ENCODE measurements at places on chromosomes 1 and 21. TPM values are rescaled to one million over a fixed set of nuclear protein-coding genes. Genes with fewer than 3 reads are reported as not detected.

GRCh38 chr1:47756006-47756405 lies 241.2 kb downstream of the TRABD2B start:
- H3K27ac ChIP-seq = no peak overlapping the region
- no peak overlapping the region for H3K4me3 ChIP-seq
- no peaks in the 10 kb centered on the region for H3K36me3 ChIP-seq

DNA sequence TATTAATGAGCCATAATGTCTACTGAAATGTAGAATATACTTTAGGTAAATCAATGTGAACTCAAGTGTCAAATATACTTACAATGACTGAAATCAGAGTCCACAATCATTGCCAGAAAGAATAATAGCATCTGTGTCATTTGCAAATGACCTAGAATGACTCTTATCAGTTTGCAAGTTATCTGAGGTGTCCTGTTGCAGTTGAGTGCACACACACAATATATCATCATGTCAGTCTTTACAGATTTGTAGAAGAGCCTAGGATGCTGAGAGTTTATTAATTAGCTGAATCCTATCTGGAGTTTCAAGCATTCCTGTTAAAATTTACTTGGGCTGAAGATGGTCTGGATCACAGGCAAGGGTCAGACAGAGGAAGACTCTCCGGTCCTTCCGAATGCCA lies 324.0 kb upstream of the GREM2 start:
- no peaks in the 10 kb centered on the region for H3K4me1 ChIP-seq
- no peak for DNase-seq
- no peak overlapping the region for H3K27ac ChIP-seq
- no peaks in the 10 kb centered on the region for H3K36me3 ChIP-seq
- H3K27me3 ChIP-seq = no peaks in the 10 kb centered on the region

SYCP1 gene
- total RNA-seq = not detected

DNA sequence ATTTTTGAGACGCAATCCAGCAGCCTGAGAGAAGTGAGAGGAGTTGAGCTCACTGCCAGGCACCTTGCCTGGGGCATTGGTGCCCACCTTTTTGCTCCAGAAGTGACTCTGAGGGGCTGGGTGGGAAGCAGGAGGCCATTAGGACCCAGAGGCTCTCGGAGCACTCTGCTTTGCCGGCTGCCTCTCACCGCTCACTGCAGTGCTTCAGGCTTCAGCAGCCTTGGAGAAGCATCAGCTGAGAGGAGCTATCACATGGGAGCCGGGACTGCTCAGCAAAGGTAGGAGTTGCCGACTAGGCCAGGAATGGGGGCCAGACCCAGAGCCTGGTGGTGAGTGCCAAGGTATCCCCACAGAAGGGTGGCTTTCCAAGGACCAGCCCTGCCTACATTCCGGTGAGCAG lies at the start of gene GPR61:
GPR61 (plus strand) TSS at position 197 of the 400 bp plus-strand sequence. CDS start 3,151 bp downstream, outside the sequence.
- no peak for DNase-seq
- no peaks in the 10 kb centered on the region for H3K4me1 ChIP-seq
- H3K27me3 ChIP-seq = no peaks in the 10 kb centered on the region
- no peak within 1 kb of the TSS for H3K4me3 ChIP-seq
- no peaks in the 10 kb centered on the region for H3K36me3 ChIP-seq

GRCh38 chr1:152505083-152505482 lies 5.5 kb upstream of the LCE5A start:
- no peaks in the 10 kb centered on the region for H3K36me3 ChIP-seq
- DNase-seq = no peak
- no peak overlapping the region for H3K27ac ChIP-seq
- H3K4me3 ChIP-seq = no peak overlapping the region

DNA sequence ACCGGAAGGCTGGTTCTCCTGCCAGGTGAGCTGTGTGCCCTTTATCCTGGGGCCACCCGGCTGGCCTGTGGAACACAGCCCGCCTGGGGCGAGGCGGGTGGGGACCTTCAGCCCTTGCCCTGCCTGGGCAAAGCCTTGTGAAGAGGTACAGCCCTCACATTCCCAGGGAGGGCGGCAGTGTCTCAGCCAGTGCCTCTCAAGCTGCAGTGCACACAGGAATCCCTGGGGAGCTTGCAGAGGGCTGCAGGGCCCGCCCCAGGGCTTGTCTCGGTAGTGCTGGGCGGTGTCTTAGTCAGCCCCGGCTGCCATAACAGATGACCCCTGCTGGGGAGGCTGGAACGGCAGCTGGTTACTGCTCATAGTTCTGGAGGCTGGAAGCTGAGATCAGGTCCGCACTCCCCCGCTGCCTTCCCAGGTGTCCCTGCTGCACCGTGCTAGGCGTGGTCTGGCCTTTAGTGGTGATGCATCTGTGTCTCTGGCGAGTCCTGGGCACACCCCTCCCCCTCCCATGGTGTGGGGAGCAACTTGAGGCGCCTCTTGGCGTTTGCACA lies 12.6 kb downstream of the DFFB start:
- DNase-seq = no peak
- H3K27me3 ChIP-seq = no peaks in the 10 kb centered on the region
- H3K4me3 ChIP-seq = no peak overlapping the region

DNA sequence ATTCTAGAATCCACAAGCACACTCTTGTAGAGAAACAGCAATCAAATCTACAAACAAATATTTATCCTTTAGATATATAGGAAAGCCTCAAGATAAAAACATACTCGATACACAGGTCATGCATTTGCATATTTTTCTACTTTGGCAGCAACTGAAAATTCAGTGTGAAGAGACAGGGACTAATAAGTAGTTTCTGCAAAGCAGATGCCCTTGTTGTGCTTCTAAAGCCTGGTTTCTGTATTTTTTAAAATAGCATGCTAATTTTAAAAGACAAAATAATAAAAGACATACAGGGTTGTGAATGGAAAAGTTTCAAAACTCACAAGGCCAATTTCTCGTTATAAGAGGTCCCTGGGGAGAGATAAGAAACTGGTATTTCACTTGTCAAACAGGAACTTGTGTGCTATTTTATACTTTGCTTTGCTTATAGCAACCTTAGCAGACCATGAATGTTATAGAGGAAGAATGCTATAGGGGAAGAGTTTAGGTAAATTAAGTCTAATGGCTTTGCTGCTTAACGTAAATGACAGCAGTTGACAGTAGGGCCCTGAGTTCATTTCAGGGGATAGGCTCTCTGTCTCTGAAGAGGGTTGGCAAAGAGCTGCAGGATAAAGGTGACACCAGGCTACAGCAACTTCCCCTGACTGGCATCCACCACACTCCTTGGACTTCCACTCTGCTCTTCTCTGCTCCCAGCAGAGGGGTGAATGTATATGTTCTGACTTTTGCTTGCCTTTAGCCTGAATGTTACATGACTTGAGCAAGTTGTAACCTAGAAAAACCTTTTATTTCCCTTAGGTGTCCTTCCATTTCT lies 9.4 kb upstream of the RGS13 start:
- no peaks in the 10 kb centered on the region for H3K36me3 ChIP-seq
- H3K27me3 ChIP-seq = no peaks in the 10 kb centered on the region
- no peak overlapping the region for H3K4me3 ChIP-seq
- DNase-seq = no peak
- no peaks in the 10 kb centered on the region for H3K4me1 ChIP-seq
- H3K27ac ChIP-seq = no peak overlapping the region

CHIA gene
- 6.3 TPM for total RNA-seq

NBPF1 gene
- total RNA-seq = 31.2 TPM
